CD4-positive, alpha-beta T cell treated with Interleukin-2 at 100 ng/mL for 4 hours (primary cell): ENCODE measurements at places on chromosomes 4 and X.

DNA sequence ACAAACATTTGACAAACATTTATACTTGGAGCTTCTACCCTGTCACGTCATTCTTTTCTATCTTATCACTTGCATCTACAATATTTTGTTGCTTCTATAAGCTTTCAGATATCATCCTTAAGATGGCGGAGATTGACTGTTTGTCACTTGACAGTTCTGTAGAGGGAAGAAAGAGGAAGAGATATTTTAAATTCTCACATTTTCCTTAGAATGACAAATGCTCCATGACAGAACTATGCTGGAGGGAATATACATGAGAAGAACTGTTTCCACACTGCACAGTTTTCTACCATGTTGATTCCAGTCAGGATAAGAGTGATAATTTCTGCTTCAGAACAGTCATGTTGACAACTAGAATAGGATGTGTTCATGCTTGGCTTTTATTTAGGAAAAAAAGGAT, 29.7 kb downstream of the FAM133A start:
- DNase-seq: no peak

- DNase-seq: no peak
These were observed 44.7 kb downstream of the TMEM156 start for GRCh38 chr4:38987491-38987890.

DNA sequence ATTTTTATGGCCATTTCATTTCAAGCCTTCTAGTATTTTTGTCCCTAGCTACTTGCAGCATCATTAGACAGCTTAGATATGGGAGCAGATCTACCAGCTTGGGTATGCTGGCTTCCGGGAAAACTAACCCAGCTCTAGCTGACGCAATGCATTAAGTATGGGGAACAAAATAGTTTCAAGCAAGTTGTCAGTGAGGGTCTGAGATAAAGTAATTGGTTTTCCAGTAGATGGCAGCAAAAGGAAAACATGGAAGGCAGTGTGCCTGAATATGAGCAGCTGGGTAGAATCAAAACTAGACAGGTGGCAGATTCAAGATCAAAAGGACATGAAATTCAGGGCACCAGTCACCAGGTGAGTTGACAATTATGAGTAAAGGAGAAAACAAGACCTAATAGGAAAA, 340.9 kb upstream of the CTSO start:
- DNase-seq: no peak

- peak; percentile 53 for DNase-seq
These were observed 47.8 kb upstream of the HSD17B10 start for GRCh38 chrX:53481816-53482465.
